ENCODE measurements at places on chromosomes 16 and 17.
A peak's percentile ranks its signal among the peaks of the same experiment; 100 is the strongest.

GRCh38 chr17:50560931-50561745 is 623 bp downstream of the CACNA1G start:
- DNase-seq: no peak

DNA sequence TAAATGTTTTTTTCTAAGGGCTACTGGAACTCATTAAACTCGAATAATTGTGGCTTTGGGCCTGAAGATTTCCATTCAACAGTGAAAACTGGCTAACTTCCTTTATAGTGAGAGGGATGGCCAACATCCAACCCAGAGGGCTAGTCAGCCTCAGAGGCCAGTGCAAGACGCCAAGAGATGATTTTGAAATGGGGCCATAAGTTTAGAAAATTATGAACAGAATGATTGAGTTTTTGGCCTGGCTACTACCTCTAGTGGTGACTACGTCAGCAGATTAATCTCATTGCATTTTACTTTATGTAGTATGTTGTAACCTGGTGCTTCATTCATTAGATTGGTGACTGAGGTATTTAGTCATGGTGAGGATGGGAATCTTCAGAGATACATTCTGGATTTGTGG is 28.4 kb downstream of the HAPSTR1 start:
- peak; percentile 88 for DNase-seq

DNA sequence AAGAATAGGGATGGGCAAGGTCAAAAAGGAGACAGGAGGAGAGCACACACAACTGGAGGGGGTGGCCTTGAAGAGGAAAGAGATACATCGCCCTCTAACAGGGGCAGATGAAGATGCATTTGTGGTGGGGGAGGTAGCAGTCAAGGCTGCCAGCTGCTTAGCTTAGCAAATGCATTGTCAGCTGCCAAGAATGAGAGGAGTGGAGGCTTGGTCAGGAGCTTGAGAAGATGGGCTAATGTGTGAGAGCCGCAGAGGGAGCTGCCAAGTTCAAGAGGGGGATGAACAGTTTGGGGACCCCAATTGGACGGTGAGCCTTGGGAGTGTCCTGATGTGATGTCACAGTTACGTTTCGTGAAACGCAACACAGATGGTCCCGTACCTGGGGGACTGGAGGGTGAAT is 28.9 kb upstream of the GNA13 start:
- DNase-seq: no peak

DNA sequence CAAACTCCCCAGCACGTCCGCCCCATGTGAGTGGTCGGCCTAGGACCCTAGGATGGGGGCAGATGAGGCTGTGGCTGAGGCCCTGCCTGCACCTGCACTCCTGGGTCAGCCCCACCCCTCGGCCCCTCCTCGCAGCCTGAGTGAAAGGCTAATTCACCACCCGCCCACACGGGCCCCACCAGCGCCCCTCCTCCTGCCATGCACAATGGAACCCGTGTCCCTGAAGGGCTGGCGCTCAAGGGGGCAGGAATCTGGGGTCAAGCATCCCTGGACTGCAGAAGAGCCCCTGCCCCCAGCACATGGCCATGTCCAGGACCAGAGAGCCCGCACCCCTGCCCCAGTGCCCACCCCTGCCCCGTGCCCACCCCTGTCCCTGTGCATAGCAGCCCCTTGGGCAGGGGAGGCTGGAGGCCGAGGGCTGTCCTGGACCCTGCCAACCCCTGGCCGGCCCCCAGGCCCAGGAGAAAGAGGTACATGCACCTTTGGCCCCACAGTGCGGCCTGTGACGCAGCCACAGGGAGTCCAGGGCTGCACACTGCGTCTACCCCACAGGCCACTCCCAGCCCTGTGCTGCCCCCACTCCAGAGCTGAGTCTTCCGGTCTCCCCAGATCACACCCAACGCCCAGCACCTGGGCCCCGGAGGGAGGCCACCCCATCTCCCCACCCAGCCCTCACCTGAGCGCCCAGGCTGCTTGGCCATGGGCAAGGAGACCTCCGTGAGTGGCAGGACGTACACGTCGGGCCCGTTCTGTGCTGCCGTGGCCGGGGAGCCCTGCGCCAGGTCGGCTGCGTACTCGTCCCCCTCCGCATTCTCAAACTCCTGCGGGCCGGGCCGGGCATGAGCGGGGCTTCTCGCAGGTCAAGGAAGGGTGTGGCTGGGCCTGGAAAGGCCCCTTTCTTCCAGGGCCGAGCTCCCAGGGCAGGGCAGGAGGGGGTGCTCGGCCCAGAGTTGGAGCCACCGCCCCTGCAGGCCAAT is 34.6 kb upstream of the PVALEF start:
- DNase-seq: no peak

DNA sequence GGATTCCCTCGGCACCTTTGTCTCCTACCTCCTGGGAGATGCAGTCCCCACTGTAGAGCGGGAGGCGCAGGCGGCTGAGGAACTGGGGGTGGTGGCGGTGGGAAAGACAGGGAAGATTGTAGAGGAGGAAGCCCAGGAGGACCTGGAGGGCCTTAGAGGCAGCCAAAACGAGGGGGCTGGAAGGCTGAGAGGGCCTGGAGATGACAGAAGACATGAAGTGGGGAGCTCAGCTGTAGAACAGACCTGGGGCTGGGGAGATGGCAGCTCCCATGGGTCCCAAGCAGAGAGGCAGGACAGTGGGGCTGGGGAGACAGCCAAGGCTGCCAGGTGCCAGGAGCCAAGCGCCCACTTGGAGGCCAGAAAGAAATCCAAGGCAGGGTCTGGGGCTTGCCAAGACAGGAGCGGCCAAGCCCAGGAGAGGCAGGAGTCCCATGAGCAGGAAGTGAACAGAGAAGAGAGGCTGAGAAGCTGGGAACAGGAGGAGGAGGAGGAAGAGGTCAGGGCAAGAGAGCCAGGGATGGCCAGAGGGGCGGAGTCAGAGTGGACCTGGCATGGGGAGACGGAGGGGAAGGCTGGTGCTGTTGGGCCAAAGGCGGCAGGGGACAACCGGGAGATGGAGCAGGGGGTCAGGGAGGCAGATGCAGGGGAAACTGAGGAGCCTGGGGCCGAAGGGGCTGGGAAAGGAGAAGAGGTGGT is 803 bp downstream of the APOBR start:
- DNase-seq: no peak

GRCh38 chr17:29572691-29573557 is 4.4 kb downstream of the TP53I13 start:
- no peak for DNase-seq

DNA sequence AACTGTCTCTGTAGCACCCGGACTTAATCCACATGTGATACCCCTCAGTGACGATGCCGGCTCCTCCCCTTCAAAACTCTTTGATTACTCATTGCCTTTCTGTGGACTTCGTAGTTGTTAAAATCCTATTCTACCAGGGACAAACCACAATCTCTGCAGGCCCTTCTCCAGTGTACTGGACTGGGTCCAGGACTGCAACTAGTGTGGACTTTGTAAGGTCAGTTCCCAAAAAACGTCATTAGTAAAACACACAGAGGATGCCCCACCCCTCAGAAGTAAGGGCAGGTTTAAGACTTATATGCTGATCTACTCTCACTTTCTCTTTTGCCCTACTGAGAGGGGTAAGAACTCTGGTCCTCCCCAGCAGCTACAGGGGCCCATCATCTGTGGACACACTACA is 10.5 kb upstream of the NUDT7 start:
- no peak for DNase-seq

DNA sequence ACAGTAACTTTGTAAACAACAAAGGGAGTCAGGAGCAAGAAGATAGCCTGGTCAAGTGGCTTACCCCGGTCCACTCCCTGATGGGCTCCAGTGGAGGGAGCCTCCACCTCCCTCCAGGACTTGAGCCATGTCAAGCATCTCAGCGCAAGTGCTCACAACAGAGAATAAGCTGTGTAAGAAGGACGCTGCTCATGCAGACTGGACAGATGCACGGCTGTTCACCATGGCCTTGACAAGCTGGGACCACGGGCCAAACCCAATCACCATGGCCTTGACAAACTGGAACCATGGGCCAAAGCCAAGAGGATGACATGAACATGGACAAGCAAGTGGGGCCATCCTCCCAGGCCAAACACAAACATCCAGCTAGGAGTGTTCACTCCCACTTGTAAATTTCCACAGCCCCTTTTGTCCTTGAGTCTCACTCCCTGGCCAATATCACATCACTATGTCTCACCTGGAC is 3.4 kb upstream of the PITPNM3 start:
- no peak for DNase-seq

- no peak for DNase-seq
Observed at GRCh38 chr17:48492401-48493298, 38.2 kb downstream of the HOXB1 start.

GRCh38 chr16:9655051-9655450 is 527.2 kb downstream of the GRIN2A start:
- DNase-seq: no peak

GRCh38 chr16:55175389-55175788 is 148.6 kb upstream of the IRX6 start:
- no peak for DNase-seq
